ENCODE measurements at places on chromosomes 4 and X.

DNA sequence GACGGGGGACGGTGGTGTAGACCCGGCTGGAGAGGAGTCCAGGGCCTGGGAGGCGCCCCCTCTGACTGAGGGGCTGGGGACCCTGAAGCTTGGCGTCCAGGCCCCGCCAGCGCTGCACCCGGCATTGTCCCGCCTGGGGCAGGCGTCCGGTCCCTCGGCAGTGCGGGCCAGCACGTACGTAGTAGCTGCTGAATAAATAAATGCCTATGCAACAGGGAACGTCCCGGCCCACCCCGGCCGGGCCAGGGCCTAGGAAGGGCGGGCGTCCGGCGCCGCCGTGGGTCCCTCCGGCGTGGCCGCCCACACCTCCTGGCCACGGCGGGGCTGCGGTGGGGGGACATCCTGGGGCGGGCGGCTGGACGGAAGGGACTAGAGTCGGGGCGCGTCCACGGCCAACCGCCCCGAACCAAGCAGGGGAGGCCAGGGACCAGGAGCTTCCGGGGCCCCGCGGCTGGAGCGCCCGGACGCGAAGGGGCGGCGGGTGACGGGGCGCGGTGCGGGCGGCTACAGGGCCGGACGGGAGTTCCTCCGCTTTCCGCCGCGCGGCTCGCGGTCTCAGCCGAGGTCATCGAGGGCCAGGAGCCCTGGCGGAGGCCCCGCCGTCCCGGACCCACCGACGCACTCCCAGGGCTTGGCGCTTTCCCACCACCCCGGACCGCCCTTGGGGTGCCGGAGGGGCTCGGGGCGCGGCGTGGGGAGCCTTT, 886 bp upstream of the WWC2 start:
- no peak for DNase-seq

- no peak for DNase-seq
These were observed 108.6 kb upstream of the NDST4 start for GRCh38 chr4:115222061-115222460.

DNA sequence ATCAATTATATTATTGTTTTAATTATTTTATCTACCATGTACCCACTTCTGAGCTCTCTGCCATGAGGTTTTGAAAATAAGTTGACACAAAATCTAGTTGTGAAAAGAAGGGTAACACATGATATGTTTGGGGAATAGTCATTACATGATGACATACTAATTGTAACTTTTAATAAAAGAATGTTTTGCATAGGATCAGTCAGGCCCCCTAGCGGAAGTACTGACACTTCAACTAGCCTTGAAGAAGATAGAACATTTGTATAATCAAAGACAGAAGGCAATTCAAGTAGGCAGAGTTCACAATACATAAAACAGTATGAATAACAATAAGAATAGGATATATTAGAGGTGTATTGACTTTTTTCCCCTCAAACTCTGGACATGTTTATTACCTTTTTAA, 1191.0 kb upstream of the AGA start:
- DNase-seq = no peak

DNA sequence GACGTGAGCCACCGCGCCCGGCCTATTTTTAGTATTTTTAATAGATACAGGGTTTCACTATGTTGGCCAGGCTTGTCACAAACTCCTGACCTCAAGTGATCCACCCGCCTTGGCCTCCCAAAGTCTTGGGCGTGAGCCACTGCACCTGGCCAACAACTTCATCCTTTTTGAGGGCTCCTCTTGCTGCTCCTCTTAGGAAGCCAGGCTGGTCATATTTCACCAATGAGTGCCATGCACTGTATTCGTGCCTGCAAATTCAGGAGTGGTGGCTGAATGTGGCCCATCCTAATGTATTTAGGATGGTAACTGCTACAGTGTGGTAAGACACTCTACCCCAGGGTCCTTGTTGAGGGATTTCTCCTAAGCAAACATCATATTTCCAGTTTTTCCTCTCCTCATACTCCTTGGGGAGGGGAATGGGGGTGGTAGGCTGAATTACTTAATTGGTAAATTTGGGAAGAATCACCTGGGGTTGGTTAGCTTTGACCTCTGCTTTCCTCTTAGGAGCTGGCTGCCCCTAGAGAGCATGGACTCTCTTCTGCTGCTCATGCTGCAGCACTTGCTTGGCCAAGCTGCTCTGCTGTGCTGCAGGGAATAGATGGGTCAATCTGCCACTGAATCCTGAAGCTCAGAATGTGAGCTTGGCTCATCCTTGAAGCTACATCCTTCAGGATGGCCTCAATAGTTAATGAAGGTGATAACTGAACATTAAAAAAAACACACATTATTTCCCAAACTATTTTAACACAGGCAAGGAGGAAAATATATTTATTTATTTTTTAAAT, 167.4 kb downstream of the HS3ST1 start:
- DNase-seq = no peak

DNA sequence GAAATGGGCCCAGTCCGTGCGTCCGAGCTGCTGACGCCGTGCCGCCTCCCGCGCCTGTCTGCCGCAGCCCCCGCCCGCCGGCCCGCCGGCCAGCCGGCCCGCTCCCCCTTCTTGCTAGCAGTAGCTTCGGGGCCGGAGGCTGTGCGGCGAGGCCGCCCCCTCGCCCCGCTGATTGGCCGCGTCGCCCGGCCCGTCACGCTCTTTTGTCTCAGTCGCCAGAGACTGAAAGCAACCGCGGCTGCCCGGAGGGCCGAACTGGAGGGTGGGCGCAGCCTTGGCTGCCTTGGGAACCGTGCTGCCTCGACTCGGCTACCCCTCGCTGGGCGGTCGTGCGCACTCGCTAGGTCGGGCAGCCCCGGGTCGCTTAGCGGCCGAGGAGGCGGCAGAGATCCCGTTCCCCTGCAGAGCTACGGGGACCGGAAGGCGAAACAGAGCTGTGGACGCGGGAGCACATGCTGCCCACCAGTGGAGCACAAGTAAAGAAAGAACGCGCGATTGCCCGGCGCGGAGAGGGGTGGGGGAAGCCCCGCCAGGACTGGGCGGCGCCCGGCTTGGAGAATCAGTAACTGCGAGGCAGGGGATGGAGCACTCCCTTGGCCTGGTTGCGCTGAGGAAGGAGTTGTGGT, at the start of gene ZCCHC18:
Gene ZCCHC18, plus strand, starts transcription at position 198 of the 626 bp plus-strand sequence. CDS start 1,589 bp downstream, outside the sequence.
- no peak for DNase-seq

GRCh38 chr4:175891851-175892250, 79.8 kb upstream of the GPM6A start:
- peak; percentile 8 for DNase-seq

DNA sequence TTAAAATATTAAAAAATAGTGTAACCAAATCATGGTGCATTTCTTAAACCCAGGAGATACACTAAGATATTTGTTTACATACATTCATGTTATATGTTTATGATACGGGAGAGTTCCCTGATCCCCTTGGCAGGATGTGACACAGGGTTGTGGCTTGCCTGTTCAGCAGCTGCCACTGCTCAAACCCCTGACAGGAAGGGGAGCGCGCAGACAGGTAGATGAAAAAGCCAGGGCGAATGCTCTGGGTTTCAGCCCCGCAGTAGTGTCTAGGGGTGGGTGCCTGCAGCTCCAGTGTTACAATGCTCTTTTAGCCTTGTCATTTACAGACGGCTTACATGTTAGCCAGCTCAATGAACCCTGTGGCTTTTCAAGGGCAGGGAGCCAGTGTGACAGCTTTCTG, 1343.8 kb upstream of the IGFBP7 start:
- no peak for DNase-seq

- no peak for DNase-seq
These were observed 816.8 kb downstream of the RPA4 start for GRCh38 chrX:97700547-97700946.

DNA sequence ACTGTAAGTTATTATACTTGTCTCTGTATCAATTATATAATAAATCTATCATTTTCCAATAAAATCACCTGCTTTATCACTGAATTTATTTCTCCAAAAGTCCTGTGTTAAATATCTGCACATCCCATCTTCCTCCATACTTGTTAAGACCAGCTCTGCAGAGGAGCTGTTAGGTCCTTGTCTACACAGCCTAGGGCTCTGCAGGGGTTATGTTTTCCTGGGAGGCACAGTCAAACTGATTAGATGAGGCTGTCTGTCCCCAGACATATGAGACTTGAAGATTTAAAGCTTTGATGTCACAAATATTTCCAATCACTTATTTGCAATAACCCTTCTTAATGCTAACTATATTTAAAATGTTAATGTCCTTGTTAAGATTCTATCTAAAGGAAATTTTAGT, 446.8 kb downstream of the TRAM1L1 start:
- DNase-seq = no peak

DNA sequence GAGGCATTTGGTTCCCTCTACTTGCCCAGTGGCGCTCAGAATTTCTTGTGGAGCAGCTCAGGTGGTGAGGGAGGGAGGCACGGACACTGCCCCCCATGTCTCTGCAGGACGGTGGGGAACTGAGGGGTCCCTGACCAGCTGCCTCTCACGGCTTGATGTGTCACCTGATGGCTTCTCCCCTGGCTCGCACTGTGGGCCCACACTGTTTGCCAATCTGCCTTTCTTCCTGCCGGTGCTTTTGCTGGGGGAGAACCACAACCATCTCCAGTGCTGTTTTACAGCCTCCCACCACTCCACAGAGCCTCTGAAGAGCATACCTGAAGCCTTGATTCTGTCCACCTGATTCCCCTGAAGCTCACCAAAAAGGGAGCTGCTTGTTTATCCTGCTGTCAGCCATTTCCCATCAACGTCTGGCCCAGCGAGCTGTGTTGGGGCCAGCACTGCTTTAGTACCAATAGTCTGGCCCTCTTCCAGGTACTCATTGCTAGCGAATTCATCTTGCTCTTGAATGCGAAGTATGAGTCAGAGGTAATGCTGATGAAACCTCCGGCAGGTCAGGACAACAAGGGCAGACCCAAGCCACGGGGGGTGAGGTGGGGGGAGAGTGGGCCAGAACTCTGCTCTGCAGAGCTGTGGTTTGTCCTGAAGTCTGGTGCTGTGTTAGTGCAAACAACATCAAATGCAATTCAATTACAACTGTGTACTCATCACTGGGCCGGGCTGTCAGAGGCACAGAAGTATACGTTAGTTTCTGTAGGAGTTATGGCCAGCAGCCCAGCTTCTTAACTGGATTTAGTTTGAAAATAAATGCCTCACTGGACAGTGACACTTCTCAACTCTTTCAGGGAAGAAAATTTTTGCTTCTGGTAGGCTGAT, 208.3 kb upstream of the JADE1 start:
- DNase-seq = peak; percentile 75

DNA sequence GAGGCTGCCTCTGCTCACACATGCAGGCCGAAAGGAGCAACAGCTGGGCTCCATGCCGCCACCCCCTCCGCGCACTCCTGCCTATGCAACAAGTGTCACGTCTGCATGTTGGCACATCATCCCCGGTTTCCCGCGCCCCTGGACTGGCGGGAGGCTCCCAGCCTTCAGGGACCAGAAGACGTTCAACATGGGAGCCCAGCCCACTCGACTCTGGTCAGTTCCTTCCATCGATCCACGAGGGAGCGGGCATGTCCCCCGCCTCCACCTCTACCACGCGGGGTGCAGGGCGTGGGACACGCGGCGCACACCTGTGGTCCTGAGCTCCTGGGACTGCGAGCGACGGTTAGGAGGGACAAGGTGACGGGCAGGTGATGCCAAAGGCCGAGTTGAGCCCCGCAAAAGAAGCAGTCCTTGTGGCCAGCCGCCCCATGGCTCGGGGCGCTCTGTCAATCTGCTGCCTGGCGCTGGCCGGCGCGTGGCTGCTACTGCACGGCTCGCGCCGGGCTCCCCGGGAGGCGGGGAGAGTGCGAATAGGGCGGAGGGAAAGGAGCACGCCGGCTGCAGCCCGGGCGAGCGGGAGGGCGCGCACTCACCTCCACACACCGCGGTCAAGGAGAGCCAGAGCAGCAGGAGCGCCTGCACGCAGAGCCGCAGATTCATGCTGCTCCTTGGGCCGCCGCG, 645 bp downstream of the APLN start:
- no peak for DNase-seq

GRCh38 chrX:149453030-149453429, 52.1 kb downstream of the IDS start:
- DNase-seq = peak; percentile 27

DNA sequence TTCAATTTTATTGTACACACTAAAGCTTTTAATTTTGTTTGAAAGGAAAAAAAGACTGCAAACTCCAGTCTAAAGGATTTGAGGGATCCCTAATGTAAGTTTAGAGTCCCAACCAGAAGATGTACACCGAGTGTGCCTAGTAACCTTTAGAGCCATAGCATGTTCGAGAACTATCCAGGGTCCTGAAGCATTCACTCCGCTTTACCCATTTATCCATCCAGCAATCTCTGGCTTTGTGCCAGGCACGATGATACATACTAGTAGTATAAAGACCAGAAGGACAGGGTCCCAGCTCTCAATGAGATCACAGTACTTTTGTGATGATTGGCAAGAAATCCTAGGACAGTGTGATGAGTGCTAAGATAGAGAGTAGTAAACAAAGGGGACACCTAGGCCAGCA, 168.7 kb downstream of the STK32B start:
- DNase-seq = no peak

- DNase-seq = no peak
These were observed 1.2 kb downstream of the BCORL1 start for GRCh38 chrX:129983575-129984110.

- DNase-seq = no peak
These were observed 14.3 kb downstream of the CCDC22 start for GRCh38 chrX:49249616-49250015.

DNA sequence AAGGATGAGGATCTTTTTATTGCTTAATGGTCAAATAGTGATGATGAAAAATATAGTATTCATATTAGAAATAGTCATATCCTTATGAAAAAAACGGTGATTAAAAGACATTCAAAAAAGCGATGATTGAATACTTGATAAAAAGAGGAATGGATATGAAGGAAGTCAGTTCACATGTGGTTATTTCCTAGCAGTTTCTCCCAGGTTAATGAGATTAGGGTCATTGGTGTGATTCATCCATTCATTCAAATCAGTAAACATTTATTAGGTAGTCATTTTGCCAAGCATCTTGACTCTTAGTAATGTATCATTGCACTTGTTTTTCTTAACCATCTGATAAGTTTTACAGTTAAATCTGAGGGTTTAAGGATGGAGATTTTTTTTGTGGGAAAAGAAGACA, 294.1 kb downstream of the ARHGAP24 start:
- DNase-seq = no peak

- no peak for DNase-seq
These were observed 584.3 kb upstream of the SMIM31 start for GRCh38 chr4:164169591-164169990.

DNA sequence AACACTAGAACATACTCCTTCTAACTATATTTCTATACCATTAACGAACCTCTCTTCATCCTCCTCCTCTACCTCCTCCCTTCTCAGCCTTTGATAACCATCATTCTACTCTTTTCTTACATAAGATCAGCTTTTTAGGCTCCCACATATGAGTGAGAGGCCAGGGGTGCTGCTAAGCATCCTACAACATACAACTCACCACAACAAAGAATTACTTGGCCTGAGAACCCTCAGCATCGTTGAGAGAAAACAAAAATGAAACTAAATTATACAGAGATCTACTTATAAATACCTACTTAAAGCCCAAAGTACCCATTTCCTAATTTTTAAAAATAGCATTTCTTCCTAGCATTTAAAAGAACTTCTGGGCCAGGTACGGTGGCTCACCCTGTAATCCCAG, 77.7 kb downstream of the CC2D2A start:
- DNase-seq = no peak
